ENCODE measurements at places on chromosomes 13 and 19. TPM values are rescaled to one million over a fixed set of nuclear protein-coding genes. Genes with fewer than 3 reads are reported as not detected.
A peak's percentile ranks its signal among the peaks of the same experiment; 100 is the strongest.

GRCh38 chr19:1467490-1468273, 11.3 kb downstream of the C19orf25 start:
- DNase-seq, result no peak
- no peak overlapping the region for H3K4me3 ChIP-seq
- peaks cover 65% of the 10 kb centered on the region for H3K27me3 ChIP-seq
- H3K4me1 ChIP-seq, result peaks cover 24% of the 10 kb centered on the region
- no peak overlapping the region for H3K27ac ChIP-seq
- H3K36me3 ChIP-seq, result no peaks in the 10 kb centered on the region

- no peak for DNase-seq
- H3K4me3 ChIP-seq, result no peak overlapping the region
- H3K4me1 ChIP-seq, result no peaks in the 10 kb centered on the region
- no peak overlapping the region for H3K27ac ChIP-seq
- H3K27me3 ChIP-seq, result peaks cover 21% of the 10 kb centered on the region
These were observed 9.2 kb upstream of the GPC5 start for GRCh38 chr13:91389186-91389585.

- H3K4me1 ChIP-seq, result no peaks in the 10 kb centered on the region
- DNase-seq, result no peak
- no peak overlapping the region for H3K27ac ChIP-seq
- peaks cover 3% of the 10 kb centered on the region for H3K27me3 ChIP-seq
These were observed 10.6 kb upstream of the KIR2DL4 start for GRCh38 chr19:54792814-54793213.

DNA sequence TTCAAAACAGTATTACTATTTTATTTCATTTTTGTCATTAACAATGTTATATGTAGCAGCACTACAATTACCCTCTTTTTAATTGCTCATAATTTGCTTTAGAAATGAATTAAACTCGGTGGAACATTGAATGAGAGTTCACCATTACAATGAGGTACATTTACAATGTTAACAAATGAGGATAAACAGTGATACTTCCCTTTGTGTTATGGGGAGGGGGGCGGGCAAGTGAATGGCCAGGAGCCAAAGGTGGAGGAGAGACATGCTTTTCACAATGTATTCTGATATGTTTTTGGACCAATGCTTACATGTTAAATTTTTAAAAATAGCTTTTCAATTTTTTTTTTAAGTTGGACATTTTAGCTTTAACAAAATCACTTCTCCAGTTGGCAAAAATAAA, 34.2 kb downstream of the NALCN start:
- H3K27me3 ChIP-seq, result no peaks in the 10 kb centered on the region
- H3K27ac ChIP-seq, result no peak overlapping the region
- H3K4me3 ChIP-seq, result no peak overlapping the region
- no peaks in the 10 kb centered on the region for H3K36me3 ChIP-seq
- H3K4me1 ChIP-seq, result peaks cover 27% of the 10 kb centered on the region

DNA sequence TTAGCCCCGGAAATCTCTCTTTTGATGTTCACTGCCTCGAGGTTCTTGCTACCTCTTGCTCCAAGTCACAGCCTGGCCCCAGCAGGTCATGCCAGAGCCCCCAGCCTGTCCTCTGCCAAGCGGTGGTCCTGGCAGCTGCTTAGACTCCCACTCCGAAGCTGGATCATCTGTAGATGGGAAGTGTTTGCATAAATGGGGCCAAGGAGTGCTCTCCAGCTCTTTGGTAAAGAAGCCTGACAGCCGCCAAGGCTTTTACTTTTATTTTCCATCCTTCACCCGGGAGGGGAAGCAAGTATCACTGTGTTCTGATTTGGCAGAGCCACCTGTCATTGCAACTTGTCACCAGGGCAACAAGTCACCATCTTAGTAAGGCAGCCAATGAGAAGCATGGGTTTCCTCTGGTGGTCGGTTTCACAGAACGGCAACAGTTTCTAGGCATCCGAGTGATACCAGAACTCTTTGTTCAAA, 10.6 kb upstream of the RETN start:
- H3K27me3 ChIP-seq, result no peaks in the 10 kb centered on the region
- H3K36me3 ChIP-seq, result no peaks in the 10 kb centered on the region
- no peaks in the 10 kb centered on the region for H3K4me1 ChIP-seq
- no peak overlapping the region for H3K27ac ChIP-seq

DNA sequence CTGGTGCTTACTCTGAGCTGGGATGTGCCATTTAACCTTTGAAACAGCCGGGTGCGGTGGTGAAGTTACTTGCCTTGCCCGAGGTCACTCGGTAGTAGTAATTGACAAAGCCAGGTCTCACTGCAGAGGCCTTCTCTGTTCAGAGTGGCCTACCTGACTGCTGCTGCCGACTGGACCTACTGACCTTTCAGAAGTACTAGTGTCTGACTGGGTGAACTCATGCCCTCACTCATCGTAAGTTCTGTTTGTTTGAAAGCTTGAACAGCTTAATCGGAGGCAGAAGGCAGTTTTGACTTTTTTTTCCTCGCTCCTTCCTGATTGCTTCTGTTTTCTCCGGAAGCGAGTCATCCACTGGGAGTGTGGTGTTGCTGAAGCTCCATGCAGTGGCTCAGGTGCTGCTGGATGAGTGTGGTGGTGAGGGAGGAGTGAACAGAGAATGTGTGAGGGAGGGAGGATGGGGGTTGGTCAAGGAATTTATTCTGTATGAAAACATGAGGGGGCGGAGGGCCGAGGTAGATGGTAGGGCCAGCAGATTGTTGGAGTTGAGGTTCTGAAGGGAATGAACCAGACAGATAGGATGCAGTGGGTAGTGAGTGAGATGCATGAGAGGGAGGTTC, 2.7 kb downstream of the SPINT2 start:
- no peak for DNase-seq
- H3K36me3 ChIP-seq, result no peaks in the 10 kb centered on the region
- no peaks in the 10 kb centered on the region for H3K27me3 ChIP-seq

GRCh38 chr13:24683838-24684599, 3.8 kb downstream of the ATP12A start:
- peak overlapping the region; percentile 23 for H3K27ac ChIP-seq
- no peak overlapping the region for H3K4me3 ChIP-seq
- no peaks in the 10 kb centered on the region for H3K36me3 ChIP-seq
- peaks cover 17% of the 10 kb centered on the region for H3K4me1 ChIP-seq
- peak; percentile 79 for DNase-seq

Gene KLK14
- total RNA-seq, result 1.0 TPM

Gene KLK6
- total RNA-seq, result not detected
